ENCODE measurements at places on chromosomes 5 and 9.

DNA sequence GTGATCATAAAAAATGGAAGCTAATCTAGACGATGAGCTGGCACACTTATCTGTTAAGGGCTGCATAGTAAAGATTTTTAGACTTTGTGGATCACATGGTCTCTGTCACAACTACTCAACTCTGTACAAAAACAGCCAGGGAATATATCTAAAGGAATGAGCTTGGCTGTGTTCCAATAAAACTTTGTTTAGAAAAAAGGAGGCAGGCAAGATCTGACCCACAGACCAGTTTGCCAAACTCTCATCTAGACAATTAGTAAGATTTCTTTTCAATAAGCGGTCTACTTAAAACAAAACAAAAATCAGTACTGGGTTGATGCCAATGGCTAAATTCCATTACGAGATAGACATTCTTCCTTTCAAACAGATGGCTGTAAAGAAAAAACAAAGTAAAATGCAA is 53.0 kb upstream of the RETREG1 start:
- DNase-seq: no peak

DNA sequence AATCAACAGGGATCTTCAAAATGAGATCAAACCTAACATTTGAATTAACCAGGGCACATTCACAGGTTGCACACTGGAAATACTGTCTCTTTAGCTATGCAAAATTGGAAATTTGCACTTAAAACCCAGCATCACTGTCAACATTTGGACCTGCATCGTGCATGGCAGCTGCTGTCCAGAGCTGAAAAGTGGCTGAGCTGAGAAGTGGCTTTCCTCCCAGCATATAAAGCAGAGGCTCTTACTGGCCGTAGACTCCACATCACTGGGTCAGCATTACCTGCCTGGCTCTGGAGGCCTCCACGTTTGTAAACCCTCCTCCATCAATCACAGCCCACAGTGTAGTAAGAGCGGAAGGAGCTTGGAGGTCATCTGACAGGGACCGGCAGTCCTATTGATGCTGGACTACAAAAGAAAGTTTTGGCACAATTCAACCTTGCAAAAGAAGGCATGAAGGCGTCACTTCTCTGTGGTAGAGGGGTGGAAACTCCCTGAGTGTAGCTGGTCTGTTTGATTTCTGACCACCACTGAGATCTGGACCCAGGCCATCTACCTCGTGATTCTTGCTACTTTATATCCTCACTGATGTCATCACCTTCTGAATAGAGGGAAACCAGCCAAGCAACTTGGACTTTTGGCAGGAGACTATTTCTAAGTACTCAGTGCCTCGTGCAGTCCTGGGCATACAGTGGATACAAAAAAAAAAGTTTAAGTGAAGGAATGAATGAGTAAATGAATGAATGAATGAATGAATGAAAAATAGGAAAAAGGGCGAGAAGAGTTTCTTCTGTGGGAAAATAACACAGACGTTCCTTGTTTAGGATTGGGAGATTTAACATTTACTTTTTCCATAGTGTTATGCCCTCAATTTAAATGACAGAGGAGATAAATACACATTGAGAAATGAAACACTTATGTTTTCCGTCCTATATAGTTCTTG is 14.8 kb downstream of the RASEF start:
- DNase-seq: no peak

DNA sequence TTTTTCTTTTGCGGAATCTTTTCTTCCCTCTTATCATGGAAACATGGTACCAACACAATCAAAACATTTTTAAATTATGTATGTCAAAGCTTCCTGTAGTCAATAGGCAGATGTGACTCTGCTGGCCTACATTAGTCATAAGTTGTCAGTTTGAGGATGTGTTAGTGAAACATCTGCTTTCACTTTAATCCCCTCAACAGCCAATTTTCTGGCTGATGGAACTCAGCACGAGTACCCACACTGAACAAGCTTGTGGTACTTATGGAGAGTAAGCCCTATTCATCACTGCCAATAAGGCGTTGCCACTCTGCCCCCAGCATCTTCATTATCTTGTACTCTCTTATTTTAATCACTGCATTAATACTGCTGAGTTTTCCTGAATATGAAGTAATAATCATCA is 1034.4 kb downstream of the CDH9 start:
- DNase-seq: no peak

DNA sequence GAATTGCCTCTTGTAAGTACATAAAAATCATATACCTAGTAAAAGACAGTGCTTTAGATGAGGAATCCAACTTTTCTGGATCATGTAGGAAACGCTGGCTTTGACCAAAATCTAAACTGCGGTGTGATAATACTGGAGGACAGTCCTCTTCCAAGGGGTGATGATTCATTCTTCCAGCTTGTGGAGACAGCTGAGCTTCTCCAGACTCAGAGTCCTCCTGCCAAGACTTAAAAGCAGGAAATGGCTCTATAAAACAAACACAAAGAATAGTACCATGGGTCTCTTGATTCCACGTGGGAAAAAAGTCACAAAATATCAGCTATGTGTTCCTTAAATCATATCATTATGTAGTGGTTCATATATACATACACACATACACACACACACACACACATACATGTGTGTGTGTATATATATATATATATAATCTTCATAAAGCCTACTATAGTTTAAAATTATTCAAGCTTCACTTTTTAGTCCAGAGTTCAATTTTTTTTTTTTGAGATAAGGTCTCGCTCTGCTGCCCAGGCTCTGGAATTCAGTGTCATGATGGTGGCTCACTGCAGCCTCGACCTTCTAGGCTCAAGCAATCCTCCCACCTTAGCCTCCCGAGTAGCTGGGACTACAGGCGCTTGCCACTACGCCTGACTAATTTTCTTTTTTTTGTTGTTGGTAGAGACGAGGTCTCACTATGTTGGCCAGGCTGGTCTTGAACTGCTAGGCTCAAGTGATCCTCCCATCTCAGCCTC is 65.0 kb downstream of the PKD2L2 start:
- no peak for DNase-seq

Measured in common myeloid progenitor, CD34-positive (primary cell).